H9 (cell line): ENCODE measurements at places on chromosomes 7 and 10.

DNA sequence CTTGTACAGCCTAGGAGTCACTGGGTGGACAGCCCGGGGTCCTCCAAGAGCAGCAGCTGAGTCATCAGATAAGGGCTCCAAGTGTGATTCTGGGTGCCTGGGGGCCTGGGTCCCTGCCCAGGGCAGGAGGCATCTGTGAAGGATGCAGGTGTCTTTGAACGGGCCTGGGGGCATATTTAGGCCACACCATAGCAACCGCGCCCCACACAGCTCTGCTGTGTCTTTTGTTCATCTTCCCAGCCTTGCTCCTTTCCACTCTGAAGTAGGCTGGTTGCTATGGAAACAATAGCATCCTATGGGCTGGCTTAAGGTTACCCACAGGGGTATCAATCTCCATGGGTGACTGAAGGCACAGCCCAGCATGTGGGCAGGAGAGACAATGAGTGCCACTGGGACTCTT lies 324.7 kb downstream of the TCERG1L start:
- DNase-seq: no peak

DNA sequence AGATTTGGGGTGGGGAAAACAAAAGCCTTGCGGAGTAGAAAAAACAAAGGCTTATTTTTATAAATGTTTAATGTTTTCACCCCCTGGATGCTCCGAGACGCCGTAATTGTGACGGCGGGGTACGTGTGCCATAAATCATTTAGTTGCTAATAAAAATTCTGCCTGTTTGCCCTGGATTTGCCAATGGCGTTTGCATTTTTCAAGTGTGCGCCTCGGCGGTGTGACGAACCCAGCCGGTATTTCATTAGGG lies 2.5 kb upstream of the TNRC18 start:
- no peak for DNase-seq

DNA sequence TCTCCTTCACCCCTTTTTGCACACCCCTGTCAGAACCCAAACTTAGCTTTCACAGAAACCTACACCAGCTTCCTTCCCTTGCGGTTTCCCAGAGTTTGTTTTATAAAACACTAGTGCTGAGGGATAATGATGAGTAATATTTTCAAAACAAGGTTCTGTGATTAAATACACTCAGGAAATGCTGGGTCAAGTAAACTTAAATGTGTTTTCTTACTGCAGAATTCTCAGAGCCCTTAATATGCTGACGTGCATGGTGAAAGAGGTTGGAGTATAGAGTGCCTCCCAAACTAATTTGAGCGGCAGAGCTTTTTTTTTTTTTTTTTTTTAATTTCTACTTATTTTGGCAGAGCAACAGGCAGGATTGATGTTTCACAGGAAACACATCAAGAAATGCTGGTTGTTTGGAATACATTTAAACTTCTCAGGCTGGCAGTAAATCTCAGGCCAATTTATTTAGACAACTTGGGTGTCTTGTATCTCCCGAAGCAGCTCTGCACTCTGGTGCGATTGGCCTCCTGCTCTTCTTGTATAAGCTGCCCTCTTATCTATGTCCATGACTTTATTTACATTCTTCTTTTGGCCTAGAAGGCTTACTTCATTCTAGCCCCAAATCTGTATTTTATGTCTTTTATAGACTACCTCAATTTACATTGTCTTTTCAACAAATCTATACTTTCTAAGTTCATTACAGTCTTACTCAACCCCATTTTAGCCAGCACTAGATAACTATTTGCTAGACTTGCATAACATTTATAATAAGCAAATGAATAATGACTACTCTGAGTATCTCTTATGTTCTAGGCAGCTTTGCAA lies 165.4 kb downstream of the BMPER start:
- no peak for DNase-seq

- DNase-seq: no peak
Measured at GRCh38 chr7:46934198-46934825, 647.6 kb downstream of the TNS3 start.

DNA sequence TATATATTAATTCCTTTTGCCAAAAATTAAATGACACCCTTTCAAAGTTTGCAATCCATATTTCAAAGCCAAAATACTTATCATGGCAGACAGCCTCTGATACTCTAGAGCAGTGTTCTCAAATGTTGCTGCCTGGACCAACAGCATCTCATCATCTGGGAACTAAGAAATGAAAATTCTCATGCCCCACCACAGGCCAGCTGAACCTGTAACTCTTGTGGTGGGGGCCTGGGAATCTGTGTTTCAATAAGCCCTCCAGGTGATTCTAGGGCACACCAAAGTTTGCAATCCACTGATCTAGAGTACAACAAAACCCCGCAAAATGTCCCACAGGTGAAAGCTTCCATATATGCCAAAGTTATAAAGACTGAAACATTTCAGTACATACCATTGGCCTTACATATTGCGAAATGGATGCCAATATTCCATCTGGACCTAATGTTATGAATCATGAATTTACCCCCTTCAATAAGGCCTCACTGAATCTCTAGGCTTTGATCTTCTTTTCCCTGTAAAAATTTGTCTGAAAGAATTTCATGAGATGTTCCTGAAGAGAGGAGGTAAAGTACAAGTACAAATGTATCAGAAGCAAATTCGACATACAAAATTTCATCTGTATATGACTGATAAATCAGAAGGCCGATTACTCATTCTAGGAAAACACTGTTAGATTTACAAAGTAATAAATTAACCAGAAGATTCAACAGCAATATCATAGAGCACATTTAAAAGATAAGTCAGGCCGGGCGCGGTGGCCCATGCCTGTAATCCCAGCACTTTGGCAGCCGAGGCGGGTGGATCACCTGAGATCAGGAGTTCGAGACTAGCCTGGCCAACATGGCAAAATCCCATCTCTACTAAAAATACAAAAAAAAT lies 25.3 kb upstream of the EPC1 start:
- no peak for DNase-seq

DNA sequence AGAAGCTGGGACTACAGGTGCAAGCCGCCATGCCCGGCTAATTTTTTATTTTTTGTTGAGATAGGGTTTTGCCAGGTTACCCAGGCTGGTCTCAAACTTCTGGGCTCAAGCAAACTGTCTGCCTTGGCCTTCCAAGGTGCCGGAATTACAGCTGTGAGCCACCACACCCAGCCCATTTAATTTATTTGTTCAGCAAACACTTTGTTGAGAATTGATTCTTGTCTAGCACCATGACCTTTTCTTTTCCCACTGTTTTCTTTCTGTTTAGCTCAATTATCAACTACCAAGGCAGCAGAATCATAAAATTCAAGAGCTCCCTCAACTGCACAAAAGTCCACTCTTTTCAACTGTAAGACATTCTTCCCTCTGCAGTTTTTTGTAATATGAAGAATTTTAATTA lies 47.8 kb upstream of the PARD3 start:
- no peak for DNase-seq

DNA sequence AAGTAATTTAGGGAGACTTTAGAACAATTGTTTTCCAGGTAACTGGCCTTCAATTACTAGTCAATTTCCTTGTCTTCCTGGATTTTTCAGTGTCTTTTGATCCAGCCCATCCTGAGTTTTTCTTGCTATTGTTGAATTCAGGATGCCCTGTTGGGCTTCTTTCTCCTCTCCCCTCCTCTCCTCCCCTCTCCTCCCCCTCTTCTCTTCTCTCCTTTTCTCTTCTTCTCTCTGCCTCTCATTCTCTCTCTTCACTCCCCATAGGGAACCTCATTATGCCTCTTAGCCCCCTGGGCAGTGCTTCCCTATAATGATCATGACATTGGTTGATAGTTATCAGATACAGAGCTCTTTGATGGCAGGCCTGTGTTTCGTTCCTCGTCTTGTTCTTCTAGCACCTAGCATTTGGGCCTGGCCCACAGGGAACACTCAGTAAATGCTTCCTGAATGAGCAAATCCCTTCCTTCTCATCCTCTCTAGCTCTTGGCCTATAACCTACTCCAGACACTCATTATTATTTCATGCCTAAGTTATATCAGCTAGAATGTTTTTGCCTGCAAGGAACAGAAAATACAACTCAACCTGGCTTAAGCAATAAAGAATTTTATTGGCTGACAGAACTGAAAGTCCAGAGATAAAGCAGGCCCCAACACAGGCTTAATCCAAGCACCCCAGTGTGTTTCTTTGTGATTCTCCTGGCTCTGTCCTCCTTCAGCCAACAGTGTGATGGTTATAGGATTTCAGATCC lies 56.8 kb downstream of the CACNB2 start:
- DNase-seq: no peak
